NB4 (cell line): ENCODE measurements at places on chromosomes 6 and 20.

DNA sequence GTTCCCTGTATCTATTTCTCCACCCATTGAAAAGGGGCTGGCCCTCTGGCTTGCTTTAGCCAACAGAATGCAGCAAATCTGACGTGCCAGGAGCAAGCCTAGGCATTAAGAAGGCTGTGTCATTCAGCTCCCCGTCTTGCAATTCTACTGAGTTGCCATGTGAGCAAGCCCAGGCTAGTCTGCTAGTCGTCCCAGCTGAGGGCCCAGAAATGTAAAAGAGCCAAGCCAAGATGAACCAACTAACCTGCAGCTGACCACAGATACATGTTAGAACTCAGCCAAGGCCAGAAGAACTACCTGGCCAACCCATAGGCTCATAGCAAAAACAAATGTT lies 30.1 kb downstream of the PREP start:
- DNase-seq, result no peak

DNA sequence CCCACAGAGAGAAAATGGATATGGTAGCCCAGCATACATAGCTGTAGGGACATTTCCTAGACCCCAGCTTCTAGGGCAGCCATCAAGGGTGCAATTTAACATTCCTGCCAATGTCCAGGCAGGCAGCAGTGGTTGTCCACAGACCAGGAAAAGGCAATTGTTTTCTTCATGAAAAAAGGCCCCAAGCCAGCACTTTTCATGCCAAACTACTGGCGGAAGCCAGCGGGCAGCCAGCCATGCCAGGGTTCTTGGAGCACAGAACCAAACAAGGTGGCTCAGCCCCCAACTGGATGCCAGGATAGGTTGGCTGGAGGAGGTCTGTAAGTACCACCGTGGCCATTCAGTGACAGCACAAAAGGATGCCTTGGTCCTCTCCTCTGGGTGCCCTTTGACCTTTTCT lies 94.6 kb downstream of the BANF2 start:
- no peak for DNase-seq

DNA sequence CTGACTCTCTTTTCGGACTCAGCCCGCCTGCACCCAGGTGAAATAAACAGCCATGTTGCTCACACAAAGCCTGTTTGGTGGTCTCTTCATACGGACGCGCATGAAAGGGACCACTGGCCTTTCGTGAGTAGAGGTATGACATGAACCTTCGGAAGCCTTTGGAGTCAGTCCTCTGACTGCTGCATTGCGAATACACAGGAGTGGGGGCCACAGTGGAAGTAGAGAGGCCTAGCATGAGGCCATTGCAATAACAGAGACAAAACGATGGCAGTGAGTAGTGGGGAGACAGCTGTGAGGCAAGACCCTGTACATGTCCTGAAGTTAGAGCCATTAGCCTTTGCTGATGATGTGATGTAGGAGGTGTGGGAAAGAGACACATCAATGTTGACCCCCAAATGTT lies 56.4 kb downstream of the SMPDL3A start:
- DNase-seq, result no peak

DNA sequence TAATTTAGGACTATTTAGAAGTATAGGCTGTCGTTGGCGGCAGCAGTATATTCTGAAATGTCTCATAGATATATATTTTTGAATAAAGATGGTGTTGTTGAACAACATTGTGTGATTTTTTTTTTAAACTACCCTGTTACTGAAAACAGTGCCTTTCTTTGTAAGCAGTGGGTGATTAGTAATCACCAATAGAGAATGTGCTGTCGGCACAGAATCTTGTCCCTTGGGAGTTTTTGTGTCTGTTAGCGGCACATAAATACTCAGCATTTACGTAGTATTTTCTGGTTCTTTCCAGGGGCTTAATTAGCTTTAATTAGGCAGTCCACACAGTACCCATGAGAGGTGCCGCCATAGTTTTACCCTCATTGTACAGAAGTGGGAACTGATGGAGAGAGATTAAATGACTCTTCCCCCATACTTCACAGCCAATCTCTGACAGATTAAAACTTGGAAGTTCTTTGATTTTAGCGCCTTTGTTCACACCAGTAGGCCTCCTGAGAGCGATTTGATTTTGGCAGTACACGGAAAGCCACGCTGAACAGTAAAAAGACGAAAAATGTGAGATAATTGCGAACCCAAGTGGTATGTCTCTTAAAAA lies 58.8 kb downstream of the RPRD1B start:
- no peak for DNase-seq

GRCh38 chr20:2246069-2246491 lies 49.7 kb upstream of the TGM3 start:
- no peak for DNase-seq

- no peak for DNase-seq
These were observed at the start of gene HS3ST5 for GRCh38 chr6:114342826-114343781. Gene HS3ST5, minus strand, starts transcription at chr6:114343023. Its CDS starts 280,178 bp downstream, at chr6:114062845.

GRCh38 chr6:18262702-18263417 lies 1.5 kb downstream of the DEK start:
- DNase-seq, result peak; percentile 46

- no peak for DNase-seq
These were observed 463 bp upstream of the HLA-DMB start for GRCh38 chr6:32941214-32941768.

DNA sequence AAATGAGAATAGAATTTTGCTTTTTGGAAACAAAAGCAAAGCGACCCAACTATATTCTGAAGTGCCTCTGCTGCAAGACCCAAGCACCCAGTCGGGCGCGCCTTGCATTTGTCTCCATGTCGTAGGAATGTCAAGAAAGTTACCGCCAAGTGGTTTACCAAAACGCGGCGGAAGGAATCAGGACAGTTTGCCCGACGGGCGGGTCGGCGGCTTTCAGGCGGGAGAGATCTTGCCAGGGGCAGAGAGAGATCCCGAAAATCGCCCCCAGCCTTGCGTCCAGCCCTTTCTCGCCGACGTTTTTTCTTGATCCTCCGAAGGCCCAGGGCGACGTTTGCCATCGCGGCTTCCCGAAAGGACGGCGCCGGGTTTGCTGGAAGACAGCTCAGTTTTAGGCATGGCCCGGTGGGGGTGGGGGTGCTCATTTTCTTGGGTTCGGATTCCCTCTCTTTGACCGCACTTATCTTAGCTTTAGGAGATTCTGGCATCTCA lies 4.0 kb upstream of the LIN28B start:
- no peak for DNase-seq

DNA sequence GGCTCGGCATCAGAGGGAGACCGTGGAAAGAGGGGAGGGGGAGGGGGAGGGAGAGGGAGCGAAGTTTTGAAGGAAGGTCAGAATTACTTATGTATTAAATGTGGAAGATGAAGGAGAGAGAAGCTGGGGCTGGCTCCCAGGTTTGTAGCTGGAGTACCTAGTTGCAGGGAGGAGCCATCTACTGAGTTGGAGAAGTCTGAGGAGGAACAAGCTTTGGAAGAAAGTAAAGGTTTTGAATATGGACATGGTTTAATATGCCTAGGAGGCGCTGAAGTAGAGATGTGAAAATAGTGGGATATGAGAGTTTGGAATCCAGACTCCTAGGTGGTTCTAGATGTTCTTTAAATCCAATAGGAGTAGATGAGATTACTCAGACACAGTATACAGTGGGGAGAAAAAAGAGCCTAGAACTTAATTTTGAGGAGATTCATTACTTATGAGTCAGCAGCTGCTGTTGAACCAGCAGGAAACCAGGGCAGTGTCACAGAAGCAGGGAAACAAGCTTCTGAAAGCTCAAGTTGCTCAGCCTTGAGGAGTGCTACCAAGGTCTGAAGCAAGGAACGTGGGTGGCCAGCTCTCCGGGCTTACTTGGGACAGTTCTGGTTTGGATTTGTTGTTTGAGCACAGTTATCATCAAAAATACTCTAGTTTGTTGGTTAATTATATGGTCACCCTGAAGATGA lies 149.3 kb downstream of the UTRN start:
- peak; percentile 11 for DNase-seq

DNA sequence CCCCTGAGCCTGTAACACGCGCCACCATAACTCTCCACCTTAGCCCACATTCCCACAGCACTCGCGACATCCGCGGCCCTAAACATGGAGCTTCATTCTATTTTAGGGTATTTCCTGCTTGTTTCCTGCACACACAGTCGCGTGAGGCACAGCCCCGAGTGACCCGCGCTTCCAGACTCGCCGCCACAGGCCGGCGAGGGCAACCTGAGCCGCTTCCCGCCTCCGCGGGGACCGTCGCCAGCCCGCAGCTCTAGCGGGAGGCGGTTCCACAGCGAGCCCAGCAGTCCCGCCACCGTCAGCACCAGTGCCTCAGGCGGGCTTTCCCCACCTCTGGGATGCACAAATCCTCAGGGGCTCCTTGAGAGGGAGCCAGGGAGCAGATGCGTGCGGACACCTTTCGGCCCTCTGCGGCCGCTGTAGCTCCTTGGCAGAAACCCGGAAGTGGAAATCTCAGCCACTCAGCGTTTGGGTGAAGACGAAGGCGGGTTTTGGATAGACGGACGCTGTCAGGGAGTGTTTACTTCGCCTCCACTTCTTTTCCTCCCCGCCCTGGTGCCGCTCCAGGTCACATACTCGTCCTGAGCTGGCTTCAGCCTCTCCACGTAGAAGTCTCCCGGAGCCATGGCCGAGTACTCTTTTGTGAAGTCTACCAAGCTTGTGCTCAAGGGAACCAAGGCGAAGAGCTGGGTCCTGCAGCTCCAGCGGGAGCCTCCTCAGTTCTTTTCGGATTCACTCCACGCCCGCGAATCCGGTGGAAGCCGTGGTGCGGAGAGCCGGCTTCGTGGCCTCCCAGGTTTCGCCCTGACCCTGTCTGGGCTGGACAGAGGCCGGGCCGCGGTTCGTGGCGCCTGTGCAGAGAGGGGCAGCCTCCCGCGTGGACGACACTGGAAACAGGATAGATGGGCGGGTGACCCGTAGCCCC lies 2177.4 kb upstream of the DEFB115 start:
- DNase-seq, result no peak

GRCh38 chr6:21022343-21023107 lies 488.3 kb downstream of the CDKAL1 start:
- DNase-seq, result no peak

DNA sequence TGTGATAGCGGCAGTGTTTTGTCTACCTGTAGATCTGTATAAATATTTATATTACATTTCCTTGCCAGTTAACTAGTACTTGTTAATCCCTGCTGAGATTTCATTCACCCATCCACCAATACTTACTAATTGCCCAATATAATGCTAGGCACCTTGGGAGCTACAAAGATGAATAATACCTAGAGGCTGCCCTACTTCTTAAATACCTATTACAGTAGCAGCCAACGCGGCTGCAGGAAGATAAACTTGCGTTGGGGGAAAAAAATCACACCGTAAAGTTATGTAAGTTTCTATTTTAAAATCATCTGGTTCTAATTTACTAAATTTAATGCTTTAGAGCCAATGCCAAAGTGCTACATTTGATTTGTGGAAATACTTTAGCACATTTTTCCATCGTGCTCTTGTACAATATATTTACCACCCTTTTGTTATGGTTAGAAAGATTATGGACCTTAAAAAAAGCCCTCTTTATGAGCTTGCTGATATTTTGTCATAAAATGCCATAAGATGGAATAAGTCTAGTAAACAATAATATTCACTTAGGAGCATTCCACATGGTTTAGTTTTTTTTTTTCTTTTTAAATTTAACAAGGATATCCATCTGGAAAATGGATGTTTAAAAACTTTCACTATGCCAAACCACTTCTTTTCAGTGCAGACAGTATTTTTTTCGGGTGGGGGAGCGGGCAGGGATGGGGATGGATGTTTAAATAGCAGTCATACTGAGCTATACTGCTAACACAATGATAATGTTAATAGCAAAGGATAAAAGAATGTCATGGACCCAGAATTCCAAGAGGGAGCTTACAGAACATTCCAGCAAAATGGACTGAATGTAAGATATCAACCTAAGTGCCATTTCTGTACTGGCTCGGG lies 13.2 kb upstream of the NEDD9 start:
- DNase-seq, result no peak

DNA sequence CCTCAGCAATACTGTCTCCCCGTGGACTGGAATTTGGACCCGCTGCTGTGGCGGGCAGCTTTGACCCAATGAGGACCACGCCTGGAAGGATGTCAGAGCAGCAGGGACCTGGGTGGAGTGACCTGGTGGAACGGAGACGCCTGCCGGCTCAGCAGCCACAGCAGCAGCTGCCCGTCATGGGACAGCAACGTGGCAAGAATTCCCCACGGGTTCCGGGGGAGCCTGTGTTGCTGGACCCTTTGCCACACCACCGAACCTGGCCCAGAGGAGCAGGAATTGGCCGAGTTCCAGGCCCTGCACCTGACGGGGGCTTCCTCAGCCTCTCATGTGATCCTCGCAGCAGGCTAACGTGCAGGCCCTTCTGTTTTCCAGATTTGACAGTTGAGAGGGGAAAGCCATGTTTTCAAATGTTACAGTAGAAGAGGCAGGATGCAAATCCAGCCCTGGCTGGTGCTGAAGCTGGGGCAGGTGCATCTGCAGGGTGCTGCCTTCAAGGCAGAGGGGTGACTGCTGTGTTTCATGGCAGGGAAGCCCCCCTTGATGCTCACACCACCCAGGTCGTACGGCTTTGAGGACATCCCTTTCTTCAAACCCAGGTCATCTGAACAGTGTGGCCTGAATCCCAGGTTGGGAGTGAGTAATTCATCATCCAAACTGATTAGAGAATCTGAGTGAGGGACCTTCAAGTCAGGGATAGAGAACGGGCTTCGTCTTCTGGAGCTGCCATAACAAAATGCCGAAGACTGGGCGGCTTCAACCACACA lies 93.4 kb downstream of the THBS2 start:
- DNase-seq, result no peak

GRCh38 chr20:36153204-36153603 lies 1.3 kb upstream of the EPB41L1 start:
- no peak for DNase-seq

GRCh38 chr6:143743301-143744166 lies 65.8 kb downstream of the PHACTR2 start:
- DNase-seq, result no peak
